RPMI7951 (cell line): ENCODE measurements at places on chromosomes 16 and 17.
A peak's percentile ranks its signal among the peaks of the same experiment; 100 is the strongest.

- DNase-seq: no peak
Measured at GRCh38 chr16:31505483-31505882, 2.7 kb downstream of the RUSF1 start.

- no peak for DNase-seq
Measured at GRCh38 chr16:82955741-82956348, 329.1 kb downstream of the CDH13 start.

GRCh38 chr17:58527949-58528348 is 13.5 kb upstream of the MTMR4 start:
- DNase-seq: peak; percentile 71

DNA sequence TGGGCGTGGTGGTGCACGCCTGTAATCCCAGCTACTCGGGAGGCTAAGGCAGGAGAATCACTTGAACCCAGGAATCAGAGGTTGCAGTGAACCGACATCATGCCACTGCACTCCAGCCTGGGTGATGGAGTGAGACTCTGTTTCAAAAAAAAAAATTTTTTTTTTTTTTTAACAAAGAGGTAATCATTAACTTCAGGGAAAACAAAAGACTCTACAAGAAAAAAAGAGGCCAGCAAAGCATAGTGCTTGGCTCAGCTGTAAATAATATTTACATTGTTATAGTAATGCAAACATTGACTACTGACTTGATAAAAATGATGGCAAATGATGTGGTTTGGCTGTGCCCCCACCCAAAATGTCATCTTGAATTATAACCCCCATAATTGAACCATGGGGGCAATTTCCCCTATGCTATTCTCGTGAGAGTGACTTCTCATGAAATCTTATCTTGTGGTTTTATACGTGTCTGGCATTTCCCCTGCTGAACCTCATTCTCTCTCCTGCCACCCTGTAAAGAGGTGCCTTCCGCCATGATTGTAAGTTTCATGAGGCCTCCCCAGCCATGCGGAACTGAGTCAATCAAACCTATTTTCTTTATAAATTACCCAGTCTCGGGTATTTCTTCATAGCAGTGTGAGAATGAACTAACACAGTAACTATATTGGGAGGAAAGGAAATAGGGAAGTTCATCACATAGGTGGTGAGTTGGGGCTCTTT is 12.7 kb upstream of the SSTR2 start:
- no peak for DNase-seq

- no peak for DNase-seq
Measured at GRCh38 chr16:23608194-23608593, 12.1 kb upstream of the NDUFAB1 start.

DNA sequence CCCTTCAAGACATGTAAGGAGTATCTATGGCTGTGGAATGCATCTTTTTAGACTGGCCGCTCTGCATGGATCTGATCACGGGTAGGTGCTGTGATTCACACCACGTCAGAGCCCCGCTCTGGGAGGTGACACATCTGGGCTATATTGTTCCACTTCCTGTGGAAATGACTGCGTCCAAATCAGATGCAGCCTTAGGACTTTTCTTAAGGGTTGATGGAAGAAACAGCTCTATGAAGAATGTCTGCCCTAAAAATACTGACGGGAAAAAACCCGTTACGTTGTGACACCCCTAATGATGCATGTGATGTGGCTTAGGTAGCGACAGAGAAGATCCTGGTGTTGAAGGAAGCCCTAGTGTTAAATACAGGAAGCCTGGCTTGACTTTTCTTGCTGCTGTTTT is 12.2 kb downstream of the BANP start:
- DNase-seq: peak; percentile 78

DNA sequence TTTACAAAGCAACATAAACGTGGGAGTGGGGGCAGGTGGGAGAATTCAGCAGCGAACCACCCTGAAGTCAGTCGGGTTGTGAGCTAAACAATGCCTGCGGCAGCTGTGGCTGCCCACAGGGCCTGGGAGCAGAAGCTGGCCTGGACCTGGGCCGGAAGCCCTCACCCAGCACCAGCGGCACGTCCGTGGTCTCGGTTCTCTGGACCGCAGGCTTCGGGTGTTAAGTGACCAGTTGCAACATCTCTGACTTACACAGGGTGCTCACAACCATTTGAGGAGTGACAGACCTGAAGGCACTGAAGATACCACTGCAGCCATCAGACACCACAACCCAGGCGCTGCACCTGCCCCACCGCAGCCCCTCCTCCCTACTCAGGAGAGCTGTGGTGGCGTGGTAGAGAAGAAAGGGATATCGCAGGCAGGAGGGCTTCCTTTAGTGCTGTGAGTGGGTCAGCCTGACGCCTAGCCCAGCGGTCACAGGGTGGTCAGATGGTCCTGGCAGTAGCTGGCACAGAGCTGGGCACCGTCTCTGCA is 33.8 kb downstream of the CBFA2T3 start:
- no peak for DNase-seq
